ENCODE measurements at places on chromosomes 3 and 15.
A peak's percentile ranks its signal among the peaks of the same experiment; 100 is the strongest.

GRCh38 chr3:33218446-33219174, at the start of gene SUSD5:
Gene SUSD5, minus strand, starts transcription at chr3:33218810. Its CDS starts 13 bp downstream, at chr3:33218797.
- peaks cover 6% of the 10 kb centered on the region for H3K4me1 ChIP-seq
- H3K27ac ChIP-seq = no peak within 1 kb of the TSS
- peak within 1 kb of the TSS; percentile 45 for H3K4me3 ChIP-seq
- peak; percentile 55 for DNase-seq

GRCh38 chr15:63401078-63401477, 19.4 kb upstream of the CA12 start:
- peaks cover 10% of the 10 kb centered on the region for H3K4me1 ChIP-seq
- H3K27ac ChIP-seq = no peak overlapping the region
- no peak overlapping the region for H3K4me3 ChIP-seq
- no peaks in the 10 kb centered on the region for H3K27me3 ChIP-seq

DNA sequence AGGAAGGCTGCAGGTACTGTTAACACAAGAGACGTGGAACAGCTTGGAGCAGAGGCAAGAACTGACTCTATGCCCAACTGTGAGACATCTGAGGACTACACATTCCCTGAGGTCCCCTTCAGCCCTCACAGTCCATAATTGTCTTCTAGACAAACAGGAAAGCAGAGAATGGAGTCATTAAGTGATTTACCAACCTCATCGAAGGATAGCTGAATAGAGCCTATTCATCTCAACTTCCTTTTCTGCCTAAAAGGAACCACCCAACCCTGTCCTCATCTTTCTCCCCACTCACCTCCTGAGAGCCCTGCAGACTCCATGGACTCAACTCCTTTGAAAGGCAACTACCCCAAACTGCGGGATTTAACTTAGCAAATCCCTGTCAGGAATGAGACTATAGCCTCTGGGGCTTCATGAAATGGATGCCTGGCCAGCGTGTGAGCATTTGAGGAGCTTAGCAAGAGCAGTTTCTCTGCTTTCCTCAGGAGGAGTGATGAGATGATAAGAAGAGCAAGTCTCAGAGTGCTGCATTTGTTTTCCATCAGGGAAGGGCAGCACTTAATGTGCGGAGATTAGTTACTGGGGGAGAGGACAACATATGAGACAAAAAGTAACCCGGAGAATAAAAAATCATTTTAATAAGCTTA, 61.5 kb upstream of the FILIP1L start:
- H3K27me3 ChIP-seq = no peaks in the 10 kb centered on the region
- peaks cover 10% of the 10 kb centered on the region for H3K4me1 ChIP-seq
- no peaks in the 10 kb centered on the region for H3K36me3 ChIP-seq
- H3K4me3 ChIP-seq = no peak overlapping the region
- no peak overlapping the region for H3K27ac ChIP-seq

GRCh38 chr15:99514306-99514705, 51.5 kb upstream of the MEF2A start:
- DNase-seq = no peak
- no peak overlapping the region for H3K27ac ChIP-seq
- no peak overlapping the region for H3K4me3 ChIP-seq
- no peaks in the 10 kb centered on the region for H3K36me3 ChIP-seq
- H3K27me3 ChIP-seq = no peaks in the 10 kb centered on the region

DNA sequence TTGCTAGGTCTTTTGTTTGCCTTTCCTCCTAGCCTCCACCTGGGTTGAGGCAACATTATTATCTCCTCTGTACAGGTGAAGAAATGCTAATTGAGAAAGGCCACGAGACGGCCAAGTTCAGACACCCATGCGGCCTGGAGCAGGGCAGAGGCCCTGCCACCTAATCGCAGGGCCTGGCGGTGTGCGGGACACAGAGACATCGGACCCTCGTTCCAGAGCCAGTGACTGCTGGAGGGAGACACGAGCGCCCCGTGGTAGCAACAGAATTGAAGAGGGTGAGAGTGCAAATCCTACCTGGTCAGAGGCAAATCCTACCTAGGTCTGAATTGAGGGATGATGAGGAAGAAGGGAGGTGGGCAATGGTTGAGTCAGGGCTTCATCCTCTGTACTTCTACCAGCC, 113.8 kb upstream of the MEF2A start:
- H3K4me1 ChIP-seq = no peaks in the 10 kb centered on the region
- H3K27me3 ChIP-seq = no peaks in the 10 kb centered on the region
- H3K27ac ChIP-seq = no peak overlapping the region
- H3K36me3 ChIP-seq = no peaks in the 10 kb centered on the region

- H3K27ac ChIP-seq = no peak overlapping the region
- no peak for DNase-seq
- H3K36me3 ChIP-seq = no peaks in the 10 kb centered on the region
- peaks cover 4% of the 10 kb centered on the region for H3K27me3 ChIP-seq
Measured at GRCh38 chr15:83746231-83746630, 92.3 kb downstream of the ADAMTSL3 start.

GRCh38 chr15:41983221-41983620, 10.9 kb upstream of the EHD4 start:
- no peak overlapping the region for H3K4me3 ChIP-seq
- no peak overlapping the region for H3K27ac ChIP-seq
- H3K36me3 ChIP-seq = no peaks in the 10 kb centered on the region
- no peaks in the 10 kb centered on the region for H3K27me3 ChIP-seq

DNA sequence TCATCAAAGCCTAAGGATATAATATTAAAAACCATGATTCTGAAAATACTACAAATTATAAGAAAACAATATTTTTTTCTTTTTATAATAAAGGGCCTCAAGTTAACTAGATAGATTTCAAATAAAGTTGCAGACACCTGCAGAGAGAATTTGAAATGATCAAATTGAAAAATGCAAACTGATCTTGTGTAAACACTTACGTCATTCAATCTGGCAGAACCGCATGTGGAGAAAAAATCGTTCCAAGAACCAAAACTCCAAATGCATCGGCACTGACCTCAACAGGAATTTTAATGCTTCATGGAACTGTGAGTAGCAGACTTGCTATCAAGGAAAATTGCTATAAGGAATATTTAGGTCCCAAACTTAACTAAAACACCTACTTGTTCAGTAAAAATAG, 17.2 kb downstream of the CPA3 start:
- no peak overlapping the region for H3K27ac ChIP-seq
- no peak for DNase-seq
- H3K4me3 ChIP-seq = no peak overlapping the region
- H3K27me3 ChIP-seq = no peaks in the 10 kb centered on the region
- no peaks in the 10 kb centered on the region for H3K36me3 ChIP-seq

- no peaks in the 10 kb centered on the region for H3K36me3 ChIP-seq
- no peaks in the 10 kb centered on the region for H3K27me3 ChIP-seq
- H3K27ac ChIP-seq = peak overlapping the region; percentile 27
- peaks cover 33% of the 10 kb centered on the region for H3K4me1 ChIP-seq
- DNase-seq = peak; percentile 63
- no peak overlapping the region for H3K4me3 ChIP-seq
Measured at GRCh38 chr3:115808244-115808643, 184.9 kb downstream of the GAP43 start.

DNA sequence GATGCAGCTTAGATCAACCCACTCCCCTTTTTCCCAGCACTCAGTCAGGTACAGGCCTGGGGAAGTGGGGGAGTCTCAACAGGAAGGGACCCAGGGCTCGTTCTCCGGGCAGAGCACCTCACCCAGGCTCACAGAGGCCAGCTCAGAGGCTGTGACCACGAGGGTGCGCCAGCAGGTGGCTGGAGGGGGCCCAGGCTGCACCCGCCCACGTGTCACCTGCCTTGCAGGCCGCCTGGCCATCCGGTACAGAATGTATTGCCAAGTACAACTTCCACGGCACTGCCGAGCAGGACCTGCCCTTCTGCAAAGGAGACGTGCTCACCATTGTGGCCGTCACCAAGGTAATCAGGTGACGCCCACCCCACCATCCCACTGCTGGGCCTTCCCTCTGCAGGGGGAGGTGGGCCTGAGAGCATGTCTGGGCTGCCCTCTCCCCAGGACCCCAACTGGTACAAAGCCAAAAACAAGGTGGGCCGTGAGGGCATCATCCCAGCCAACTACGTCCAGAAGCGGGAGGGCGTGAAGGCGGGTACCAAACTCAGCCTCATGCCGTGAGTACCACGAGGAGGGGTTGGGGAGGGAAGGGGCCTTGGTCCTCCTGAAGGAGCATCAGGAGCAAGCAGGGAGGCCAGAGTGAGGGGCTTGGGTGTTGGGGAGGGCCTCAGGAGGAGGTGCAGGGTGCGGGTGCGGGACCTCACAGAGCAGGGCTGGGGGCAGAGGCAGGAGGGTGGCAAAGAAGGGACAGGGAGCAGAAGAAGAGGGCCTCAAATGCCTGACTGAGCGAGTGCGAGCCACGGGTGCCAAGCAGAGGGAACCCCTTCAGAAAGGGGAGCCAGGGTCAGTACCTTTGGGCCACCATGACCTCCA, 14.0 kb upstream of the LMAN1L start:
- no peaks in the 10 kb centered on the region for H3K27me3 ChIP-seq
- no peak for DNase-seq
- H3K27ac ChIP-seq = no peak overlapping the region
- peaks cover 40% of the 10 kb centered on the region for H3K36me3 ChIP-seq
- H3K4me1 ChIP-seq = no peaks in the 10 kb centered on the region

GRCh38 chr3:13371100-13372075, 48.7 kb downstream of the NUP210 start:
- no peak for DNase-seq
- no peak overlapping the region for H3K4me3 ChIP-seq
- H3K27ac ChIP-seq = no peak overlapping the region
- H3K27me3 ChIP-seq = no peaks in the 10 kb centered on the region
- H3K36me3 ChIP-seq = no peaks in the 10 kb centered on the region
- no peaks in the 10 kb centered on the region for H3K4me1 ChIP-seq

DNA sequence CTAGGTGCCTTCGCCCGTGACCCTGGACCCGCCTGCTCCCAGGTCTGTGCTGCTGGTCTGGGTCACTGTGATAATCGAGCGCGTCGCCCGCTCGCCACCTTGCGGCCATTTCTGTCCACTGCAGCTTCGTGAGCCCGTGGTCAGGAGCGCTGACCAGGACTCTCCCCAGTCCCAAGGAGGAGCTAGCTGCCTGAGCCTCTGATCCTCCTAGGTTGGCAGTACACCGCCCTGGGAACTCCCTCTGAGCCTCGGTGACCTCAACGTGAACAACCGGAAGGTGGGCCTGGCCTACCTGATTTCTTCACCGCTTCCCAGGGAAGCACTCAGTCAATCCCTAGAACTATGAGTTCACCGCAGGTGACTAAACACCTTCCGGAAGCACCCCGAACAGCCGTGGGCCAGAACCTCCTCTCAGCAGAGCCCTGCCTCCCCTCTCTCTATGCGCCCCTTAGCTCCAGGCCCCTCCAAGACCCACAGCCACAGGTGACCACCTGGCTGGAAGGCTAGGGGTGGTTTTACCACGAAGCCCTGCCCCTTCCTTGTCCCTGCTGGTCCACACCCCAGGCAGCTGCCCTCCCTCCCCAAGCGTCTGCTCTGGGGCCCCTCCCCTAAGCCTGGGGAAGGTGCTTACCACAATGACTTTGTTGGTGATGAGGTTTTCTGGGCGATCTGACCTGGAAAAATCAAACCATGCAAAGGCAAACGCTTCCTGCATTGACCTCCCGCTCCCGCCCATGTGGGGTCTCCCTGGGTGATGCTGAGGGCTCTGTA, 9.7 kb downstream of the PLA2G4D start:
- H3K4me1 ChIP-seq = peaks cover 4% of the 10 kb centered on the region
- H3K27ac ChIP-seq = no peak overlapping the region
- H3K4me3 ChIP-seq = no peak overlapping the region
- no peaks in the 10 kb centered on the region for H3K27me3 ChIP-seq

DNA sequence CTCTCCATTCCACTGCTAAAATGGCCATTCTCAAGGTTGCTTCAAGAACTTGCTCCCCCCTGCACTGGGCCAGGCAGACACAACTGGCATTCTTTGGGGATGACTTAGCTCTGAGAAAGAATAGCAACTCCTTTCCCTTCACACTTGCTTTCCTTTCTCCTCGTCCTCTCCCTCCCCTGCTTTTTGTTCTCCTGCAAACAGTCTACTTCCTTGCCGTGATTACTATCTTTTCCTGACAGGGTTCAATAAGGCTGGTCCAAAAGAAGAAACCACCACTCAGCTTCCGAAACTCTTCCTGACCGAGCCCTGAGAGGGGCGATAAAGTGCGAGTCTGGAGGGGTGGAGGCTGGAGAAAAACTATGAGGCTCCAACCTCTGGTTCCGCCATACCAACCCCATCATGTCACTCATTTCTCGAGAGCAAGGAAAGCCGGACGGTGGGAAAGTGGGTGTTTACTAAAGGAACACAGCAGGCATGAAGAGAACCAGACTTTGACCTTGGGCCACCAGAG, 5.0 kb downstream of the AMOTL2 start:
- no peaks in the 10 kb centered on the region for H3K27me3 ChIP-seq
- no peak overlapping the region for H3K4me3 ChIP-seq
- peak; percentile 53 for DNase-seq

DNA sequence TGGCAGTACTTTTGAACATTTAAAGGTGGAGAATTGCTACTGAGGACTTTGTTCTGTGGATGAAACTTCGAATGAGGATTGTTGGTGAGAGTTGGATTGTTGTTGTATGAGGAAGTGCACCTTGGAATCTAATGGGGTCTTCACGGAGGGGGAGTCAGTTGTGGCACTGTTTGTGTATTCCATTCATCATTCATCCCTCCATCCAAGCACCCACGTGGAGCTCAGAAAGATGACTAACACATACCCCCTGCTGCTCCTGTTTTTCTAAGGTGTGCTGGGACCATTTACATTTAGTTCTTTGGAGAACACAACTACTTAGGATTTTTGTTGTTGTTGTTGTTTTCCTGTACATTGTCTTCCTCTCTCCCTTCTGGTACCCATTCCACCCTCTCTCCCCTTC, 122.6 kb downstream of the IGF1R start:
- no peaks in the 10 kb centered on the region for H3K36me3 ChIP-seq
- H3K4me3 ChIP-seq = no peak overlapping the region
- H3K27me3 ChIP-seq = no peaks in the 10 kb centered on the region

DNA sequence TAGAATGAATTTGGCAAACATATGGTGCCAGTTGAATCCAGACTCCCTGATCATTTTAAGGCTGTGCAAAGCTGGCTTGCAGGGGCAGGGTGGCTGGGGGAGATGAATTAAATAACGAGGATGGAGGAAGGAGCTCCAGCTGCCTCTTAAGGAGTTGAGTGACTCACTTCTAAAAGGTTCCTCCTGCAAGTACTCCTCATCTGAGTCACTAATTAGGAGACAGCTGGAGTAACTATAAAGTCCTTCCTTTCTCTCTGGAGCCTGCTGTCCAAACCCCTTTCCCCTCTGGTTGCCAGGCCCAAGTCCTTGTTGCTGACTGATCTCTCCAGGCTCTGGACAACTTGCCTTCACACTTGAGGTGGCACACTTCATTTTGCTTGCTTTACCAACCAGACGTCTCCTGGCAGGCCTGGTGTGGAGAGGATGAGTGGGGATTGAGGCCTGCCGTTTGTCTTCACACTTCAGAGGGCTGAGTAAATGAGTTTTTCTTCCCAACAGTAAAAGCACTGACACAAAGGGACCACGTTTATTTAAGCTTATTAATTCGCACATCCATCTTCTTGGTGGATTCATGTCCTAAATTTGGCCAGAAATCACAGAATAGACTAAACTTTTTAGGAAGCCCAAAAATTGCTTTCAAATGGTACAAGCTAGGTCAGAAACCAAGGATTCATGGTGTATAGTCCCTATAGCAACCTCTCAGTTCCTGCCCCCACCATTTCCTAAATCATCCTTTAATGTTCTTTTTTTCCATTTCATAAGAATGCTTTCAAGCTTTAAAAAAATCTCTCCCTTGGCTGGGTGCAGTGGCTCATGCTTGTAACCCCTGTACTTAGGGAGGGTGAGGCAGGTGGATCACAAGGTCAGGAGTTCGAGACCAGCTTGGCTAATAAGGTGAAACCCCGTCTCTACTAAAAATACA, 90.5 kb upstream of the MYRIP start:
- H3K36me3 ChIP-seq = no peaks in the 10 kb centered on the region
- no peak overlapping the region for H3K27ac ChIP-seq
- no peak overlapping the region for H3K4me3 ChIP-seq
- no peaks in the 10 kb centered on the region for H3K4me1 ChIP-seq
